Endodermal cell (in vitro differentiated cells): ENCODE measurements at places on chromosomes 12 and 14.

DNA sequence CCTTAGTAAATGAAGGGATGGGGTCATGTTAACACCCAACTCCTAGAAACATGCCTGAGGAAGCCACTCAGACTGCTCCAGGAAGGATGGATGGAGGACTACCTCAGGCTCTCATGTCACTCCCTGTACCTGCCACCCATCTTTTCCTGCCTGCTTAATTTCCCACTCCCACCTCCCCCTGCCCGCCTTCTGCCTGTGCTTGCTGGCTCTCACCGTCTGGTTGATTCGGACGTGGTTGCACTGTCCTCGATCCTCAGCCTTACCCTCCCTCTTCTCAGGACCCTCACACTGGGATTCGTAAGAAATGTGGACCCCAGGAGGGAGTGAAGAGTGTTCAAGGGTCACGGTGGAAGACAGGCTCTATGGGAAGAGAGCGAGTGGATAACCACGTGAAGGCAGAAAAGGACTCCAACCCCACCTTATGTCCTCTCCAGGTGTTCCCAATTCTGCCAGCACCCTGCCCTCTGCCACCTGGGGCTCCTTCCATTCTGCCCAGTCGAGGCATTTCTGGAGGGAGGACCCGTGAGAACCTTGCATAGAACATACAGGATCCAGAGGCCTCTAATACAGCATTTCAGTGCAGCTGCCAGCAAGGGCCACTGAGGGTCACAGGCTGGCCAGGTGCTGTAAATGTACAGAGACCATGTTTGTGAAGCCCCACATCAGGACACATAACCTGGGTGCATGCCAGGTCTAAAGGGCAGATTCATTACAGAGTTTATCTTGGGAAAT is 12.9 kb downstream of the ITGB7 start:
- DNase-seq: no peak
- H3K4me3 ChIP-seq: no peak overlapping the region
- H3K27ac ChIP-seq: no peak overlapping the region
- H3K4me1 ChIP-seq: no peaks in the 10 kb centered on the region

DNA sequence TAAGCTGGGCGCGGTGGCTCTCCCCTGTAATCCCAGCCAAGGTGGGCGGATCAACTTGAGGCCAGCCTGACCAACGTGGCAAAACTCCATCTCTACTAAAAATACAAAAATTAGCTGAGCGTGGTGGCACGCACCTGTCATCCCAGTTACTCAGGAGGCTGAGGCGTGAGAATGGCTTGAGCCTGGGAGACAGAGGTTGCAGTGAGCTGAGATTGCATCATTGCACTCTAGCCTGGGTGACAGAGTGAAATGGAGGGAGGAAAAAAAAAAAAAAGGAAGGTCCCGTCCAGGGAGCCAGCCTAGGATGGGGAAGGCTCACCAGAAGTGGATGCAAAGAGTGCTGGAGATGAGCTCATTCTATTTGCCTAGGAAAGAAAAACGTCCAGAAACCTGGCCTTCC is 1.9 kb upstream of the CD27 start:
- no peaks in the 10 kb centered on the region for H3K36me3 ChIP-seq
- no peaks in the 10 kb centered on the region for H3K4me1 ChIP-seq
- no peak for DNase-seq
- no peaks in the 10 kb centered on the region for H3K27me3 ChIP-seq

DNA sequence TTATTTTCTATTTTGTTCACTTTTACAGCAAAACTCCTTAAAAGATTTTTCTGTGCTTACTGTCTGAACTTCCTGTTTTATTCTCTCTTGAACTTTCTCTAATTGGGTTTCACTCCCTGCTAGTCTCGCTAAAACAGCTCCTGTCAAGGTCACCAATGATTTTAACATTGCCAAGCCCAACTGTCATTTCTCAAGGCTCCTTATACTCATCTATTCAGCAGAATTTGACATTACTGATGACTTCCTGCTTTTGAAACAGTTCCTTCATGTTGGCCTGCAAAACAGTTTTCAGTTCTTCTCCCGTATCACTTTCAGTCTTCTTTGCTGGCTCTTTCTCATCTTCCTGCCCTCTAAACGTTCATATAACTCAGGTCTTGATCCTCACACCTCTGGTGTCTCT is 268.5 kb upstream of the USP15 start:
- H3K27me3 ChIP-seq: no peaks in the 10 kb centered on the region
- no peaks in the 10 kb centered on the region for H3K4me1 ChIP-seq
- no peak for DNase-seq
- H3K4me3 ChIP-seq: no peak overlapping the region

GRCh38 chr12:113468365-113469223 is 3.1 kb downstream of the LHX5 start:
- no peaks in the 10 kb centered on the region for H3K36me3 ChIP-seq
- no peak overlapping the region for H3K4me3 ChIP-seq
- peaks cover 100% of the 10 kb centered on the region for H3K27me3 ChIP-seq
- peaks cover 3% of the 10 kb centered on the region for H3K4me1 ChIP-seq
- DNase-seq: peak; percentile 68

- H3K27ac ChIP-seq: peak overlapping the region; percentile 72
- peak; percentile 98 for DNase-seq
- no peaks in the 10 kb centered on the region for H3K36me3 ChIP-seq
- peak overlapping the region; percentile 67 for H3K4me3 ChIP-seq
- no peaks in the 10 kb centered on the region for H3K27me3 ChIP-seq
Observed at GRCh38 chr12:112116232-112117060, 7.9 kb upstream of the NAA25 start.

DNA sequence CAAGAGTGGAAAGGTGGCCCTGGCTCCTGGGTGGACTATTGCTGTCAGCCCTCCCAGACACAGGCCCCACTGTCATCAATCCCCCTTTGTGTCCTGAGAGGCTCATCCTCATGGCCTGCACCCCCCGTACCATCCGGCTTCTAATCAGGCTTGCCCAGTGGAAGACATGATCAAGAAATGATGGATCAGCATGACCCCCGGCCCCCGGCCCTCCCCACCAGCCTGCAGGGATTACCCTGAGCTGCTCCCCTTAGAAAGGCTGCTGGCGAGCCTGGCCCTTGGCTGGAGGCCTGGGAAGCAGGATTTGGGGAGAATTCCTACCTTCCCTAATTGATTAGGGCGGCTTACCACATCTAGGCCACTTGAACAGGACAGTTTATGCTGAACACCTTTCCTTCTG is 171.2 kb downstream of the PIWIL1 start:
- no peaks in the 10 kb centered on the region for H3K27me3 ChIP-seq
- no peaks in the 10 kb centered on the region for H3K4me1 ChIP-seq
- H3K27ac ChIP-seq: no peak overlapping the region
- no peaks in the 10 kb centered on the region for H3K36me3 ChIP-seq

GRCh38 chr12:109611223-109611622 is 37.6 kb downstream of the MVK start:
- DNase-seq: no peak
- no peaks in the 10 kb centered on the region for H3K36me3 ChIP-seq
- H3K27me3 ChIP-seq: no peaks in the 10 kb centered on the region

DNA sequence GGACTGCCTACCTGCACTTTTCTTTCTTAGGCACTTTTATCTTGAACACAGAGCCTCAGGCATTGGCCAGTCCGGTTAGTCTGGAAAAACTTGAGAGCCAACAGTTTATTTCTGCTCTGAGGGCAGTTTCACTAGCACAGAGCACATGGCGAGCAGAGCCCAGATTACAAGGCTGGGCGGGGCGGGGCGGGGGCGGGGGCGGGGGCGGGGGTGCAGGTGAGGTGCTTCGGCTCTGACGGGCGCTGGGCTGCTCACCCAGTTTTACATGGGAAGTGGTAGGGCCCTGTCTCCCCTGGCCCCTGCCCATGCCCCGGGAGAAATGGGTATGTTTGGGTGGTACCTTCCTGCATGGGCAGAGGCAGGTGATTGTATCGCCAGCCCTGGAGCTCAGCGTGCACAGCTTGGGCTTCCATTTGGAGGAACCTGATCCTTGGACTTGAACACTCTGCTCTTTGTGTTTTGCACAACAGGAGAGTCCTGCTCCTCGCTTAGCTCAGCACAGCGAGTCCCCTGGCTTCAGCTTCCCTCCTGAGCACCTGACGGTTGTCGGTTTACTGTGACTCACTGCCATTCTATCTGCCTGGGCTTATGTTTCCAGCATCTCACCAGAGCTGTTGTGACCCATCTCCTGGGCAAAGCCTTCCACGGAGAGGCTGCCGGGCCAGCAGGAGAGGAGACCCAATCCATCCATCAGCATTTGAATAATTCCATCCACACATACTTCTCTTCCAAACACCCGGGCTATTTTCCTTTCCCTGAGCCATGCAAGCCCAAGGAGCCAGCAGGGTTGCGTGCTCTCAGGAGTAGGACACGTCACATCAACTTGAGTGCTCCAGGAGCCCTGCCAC is 108.5 kb downstream of the ARF6 start:
- H3K27me3 ChIP-seq: peaks cover 30% of the 10 kb centered on the region
- H3K4me3 ChIP-seq: no peak overlapping the region
- DNase-seq: peak; percentile 82
- H3K27ac ChIP-seq: no peak overlapping the region
- peaks cover 21% of the 10 kb centered on the region for H3K4me1 ChIP-seq

DNA sequence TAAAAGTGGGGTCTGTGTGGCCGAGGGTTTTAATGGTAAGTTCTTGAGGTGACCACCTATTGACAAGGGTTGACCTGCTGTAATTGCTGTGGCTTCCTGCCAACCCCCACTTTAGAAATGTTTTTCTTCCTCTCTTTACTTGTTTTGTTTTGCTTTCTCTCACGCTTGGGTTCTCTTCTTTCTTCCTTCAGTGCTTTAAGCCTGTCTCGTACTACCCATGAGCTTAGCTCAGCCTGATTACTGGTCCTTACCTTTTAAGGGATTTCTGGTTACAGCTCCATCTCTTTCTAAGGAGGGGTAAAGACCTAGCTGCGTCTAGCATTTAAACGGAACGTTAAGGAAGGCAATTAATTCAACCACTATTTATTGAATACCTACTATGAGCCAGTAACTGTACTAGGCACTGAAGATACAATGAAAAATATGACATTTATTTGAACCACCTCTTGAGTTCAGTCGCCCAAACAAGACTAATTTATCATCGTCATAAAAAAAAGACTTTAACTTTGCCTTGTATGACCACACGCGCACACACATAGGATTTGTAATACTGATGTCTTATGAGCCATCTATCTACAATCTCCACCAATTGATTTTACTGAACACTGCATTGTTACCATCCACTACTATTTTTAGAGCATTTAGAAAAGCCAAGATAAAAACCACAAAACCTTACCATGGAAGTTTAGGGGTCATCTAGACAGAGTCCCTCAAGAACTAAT is 888 bp upstream of the PPP1R12A start:
- H3K4me3 ChIP-seq: peak overlapping the region; percentile 96
- H3K27me3 ChIP-seq: no peaks in the 10 kb centered on the region
- peak overlapping the region; percentile 93 for H3K27ac ChIP-seq
- no peaks in the 10 kb centered on the region for H3K4me1 ChIP-seq
- no peaks in the 10 kb centered on the region for H3K36me3 ChIP-seq
